ENCODE measurements at places on chromosomes 4 and X.
A peak's percentile ranks its signal among the peaks of the same experiment; 100 is the strongest.

DNA sequence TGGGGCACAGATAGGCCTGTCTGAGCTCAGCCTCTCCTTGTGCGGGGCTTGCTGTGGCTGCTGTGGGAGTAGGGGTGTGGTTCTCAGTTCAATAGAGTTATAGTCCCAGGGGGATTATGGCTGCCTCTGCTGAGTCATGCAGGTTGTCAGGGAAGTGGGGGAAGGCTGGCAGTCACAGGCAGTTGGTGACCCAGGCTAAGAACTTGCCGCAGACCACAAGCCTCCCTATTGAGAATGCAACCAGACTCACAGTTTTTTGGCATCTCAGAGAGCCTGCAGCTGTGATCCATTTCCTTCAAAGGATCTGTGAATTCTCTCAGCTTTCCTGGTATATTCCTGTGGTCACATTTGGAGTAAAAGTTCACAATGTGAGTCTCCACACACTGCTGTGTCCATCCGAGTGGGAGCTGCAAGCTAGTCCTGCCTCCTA lies 364.9 kb downstream of the ZNF674 start:
- no peak for DNase-seq

DNA sequence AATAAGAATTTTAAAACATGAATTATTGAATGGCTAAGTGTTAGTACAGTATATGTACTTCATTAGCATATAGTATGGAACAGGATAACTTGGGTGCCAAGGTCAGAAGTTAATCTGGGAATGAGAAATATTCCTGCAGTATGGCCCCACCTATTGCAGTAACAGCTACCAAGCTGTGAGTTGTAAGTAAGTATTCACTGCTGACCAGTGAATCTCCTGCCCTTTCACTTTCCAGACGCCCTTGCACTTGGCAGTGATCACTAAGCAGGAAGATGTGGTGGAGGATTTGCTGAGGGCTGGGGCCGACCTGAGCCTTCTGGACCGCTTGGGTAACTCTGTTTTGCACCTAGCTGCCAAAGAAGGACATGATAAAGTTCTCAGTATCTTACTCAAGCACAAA lies 105.1 kb downstream of the NFKB1 start:
- DNase-seq: no peak

- DNase-seq: no peak
These were observed 8.1 kb downstream of the PHEX start for GRCh38 chrX:22040184-22040583.

DNA sequence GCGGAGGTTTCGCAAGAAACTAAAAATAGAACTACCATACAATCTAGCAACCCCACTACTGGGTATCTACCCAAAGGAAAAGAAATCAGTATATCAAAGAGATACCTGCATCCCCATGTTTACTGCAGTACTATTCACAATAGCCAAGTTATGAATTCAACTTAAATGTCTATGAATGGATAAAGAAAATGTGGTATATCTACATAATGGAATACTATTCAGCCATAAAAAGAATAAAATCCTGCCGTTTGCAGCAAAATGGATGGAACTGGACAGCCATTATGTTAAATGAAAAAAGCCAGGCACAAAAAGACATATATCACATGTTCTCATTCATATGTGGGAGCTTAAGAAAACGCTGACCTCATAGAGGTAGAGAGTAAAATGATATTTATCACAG lies 65.3 kb downstream of the LCORL start:
- DNase-seq: no peak

DNA sequence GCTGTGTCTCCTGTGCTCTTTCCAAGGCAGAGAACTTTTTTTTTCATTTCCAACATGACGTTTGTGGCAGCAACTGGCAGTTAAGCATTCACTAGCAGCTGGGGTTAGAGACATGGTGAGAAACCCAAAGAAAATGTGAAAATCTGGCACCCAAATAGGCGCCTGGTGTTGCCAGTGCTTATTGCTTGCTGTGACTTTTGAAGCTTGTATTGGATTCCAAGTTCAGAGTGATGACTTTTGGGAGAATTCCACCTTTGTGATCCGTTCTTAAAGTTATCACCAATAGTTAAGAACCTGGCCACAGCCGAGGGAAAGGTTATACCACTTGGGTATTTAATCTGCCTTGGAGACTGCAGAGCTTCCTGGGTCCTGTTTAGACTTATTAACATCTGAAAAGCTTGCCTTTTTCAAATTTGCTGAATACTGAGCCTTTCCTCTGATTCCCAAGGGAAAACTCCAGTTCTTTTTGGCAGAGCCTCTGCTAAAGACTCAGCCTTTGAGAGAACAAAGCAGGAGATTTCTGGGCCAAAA lies 101.0 kb downstream of the OPHN1 start:
- DNase-seq: no peak

GRCh38 chr4:140049849-140050637 lies 103.9 kb downstream of the MAML3 start:
- no peak for DNase-seq

DNA sequence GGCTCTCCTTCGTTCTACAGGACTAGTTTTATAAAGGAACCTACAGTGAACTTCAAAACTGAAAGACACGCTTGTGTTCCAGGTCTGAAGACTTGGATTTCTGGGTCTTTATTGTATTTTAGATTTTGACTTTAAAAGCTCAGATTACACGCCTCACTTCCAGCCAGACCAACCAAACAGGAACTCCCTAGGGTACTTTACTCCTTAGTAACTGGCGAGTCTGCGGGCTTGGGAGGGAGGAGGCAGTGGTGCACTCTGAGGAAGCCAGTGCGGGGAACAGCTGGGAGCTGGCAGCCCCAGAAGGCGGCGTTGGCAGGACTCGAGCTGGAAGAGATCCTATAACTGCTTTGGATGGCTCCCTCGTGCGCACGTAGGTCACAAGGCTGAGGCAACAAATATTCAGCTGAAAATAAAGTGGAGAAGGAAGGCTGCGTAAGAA lies 391 bp upstream of the PHKA1 start:
- peak; percentile 66 for DNase-seq

DNA sequence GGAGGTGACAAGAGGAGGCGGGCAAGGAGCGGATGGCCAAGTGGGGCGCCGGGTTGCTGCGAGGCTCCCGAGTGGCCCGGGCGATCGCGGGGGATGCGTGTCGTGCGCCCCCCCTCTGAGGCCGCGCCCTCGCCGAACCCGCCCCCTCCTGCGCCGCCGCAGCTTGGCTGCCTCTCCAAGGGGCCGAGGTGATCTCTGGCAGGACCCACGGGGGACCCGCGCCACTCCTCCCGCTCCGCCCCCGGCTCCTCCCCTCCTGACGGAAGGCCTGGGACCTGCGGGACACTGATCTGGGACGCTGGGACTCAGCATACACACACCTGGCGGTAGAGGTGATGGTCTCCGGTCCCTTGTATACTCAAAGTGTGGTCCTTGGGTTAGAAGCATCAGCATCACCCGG lies 21.9 kb upstream of the FAM47C start:
- DNase-seq: no peak

GRCh38 chr4:184099535-184099966 lies 118.1 kb downstream of the ENPP6 start:
- DNase-seq: no peak

GRCh38 chrX:2321411-2321810 lies 179.4 kb downstream of the DHRSX start:
- DNase-seq: no peak

DNA sequence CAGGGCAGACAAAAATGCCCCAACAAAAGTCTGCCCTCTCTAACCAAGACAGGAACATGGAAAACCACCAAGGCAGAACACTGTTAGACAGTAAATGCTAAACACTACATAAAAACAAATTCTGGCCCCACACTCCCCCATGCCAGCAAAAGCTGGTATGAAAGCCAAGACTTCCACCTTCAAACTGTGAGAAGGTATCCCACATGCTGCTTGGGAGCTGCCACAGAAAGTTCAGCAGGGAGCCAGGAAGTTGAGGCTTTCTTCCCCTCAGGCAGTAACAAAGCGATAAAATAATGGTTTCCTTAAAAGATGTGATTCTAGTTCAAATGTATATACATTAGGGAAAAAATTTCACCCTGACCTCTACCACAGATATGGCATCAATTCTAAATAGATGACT lies 770.4 kb upstream of the NDST4 start:
- DNase-seq: no peak

GRCh38 chr4:73573794-73574528 lies 46.3 kb downstream of the RASSF6 start:
- DNase-seq: peak; percentile 58

DNA sequence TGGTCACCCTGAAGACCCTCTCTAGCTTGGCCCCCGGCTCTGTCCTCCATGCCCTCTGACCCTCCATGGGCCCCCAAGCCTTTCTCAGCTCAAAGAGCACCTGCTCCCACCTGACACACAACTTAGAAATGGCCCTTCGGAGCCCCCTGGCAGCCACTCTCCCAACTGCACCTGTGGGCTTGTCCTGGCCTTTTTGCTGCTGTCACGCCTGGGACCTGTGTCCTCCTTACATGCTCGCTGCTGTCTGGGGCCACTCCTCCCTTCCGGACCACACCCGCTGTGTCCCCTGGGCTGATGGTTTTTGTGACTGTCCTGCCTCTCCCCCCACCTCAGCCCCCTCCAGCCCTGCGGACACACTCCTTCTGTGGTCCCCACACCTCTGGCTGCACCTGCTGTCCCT lies 106.2 kb upstream of the AFAP1 start:
- no peak for DNase-seq

- DNase-seq: no peak
These were observed 212.8 kb downstream of the MAB21L2 start for GRCh38 chr4:150794706-150795105.

- no peak for DNase-seq
These were observed 49.6 kb downstream of the LAMP2 start for GRCh38 chrX:120419463-120419862.

DNA sequence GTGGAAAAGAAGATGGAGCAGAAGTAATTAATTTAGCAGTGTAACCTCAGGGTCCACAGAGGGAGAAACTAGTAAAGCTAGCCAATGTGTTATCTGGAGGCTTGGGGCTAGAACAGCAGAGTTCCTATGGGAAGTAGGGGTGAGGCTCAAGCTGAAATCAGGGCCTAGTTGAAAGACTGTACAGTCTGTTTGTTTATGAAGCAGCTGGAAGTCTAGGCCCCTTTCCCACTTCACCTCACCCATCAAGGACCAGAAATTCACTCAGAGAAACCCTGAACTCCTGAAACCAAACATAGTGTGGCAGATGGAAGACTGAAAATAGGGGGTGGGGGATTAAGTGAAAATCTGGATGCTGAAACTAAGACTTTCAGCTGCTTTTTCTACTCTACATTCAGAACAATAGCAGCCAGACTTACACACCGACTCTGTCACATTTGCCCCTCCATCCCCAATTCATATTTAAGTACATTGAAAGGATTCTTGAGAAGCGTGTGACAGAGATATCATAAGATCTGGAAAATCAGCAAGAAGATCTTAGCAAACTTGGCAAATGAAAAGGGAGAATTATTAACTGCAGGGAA lies 32.6 kb upstream of the FAM241A start:
- DNase-seq: no peak

DNA sequence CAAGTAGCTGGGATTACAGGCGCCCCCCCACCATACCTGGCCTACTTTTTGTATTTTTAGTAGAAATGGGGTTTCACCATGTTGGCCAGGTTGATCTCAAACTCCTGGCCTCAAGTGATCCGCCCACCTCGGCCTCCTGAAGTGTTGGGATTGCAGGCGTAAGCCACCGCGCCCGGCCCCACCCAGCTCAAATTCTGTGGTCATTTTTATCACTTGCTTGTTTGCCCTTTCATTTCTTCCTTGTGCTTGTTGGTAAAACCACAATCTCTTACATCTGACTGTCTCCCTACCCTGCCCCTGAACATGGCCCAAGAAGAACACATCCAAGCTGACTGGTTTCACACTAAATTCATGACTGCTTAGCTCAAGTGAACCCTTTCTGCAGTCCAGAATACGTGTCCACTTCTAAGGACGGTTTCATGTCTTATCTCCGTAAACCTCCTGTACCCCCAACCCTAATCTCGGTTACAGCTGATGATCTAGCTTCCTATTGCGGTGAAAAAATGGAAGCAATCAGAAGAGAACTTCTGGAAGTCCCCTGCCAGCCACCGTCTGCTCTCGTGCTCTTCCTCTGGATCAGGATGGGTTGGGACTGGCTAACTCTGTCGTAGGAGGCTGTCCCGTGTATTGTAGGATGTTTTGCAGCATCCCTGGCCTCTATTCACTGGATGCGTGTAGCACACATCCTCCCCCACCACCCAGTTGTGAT lies 5.4 kb upstream of the RS1 start:
- no peak for DNase-seq

DNA sequence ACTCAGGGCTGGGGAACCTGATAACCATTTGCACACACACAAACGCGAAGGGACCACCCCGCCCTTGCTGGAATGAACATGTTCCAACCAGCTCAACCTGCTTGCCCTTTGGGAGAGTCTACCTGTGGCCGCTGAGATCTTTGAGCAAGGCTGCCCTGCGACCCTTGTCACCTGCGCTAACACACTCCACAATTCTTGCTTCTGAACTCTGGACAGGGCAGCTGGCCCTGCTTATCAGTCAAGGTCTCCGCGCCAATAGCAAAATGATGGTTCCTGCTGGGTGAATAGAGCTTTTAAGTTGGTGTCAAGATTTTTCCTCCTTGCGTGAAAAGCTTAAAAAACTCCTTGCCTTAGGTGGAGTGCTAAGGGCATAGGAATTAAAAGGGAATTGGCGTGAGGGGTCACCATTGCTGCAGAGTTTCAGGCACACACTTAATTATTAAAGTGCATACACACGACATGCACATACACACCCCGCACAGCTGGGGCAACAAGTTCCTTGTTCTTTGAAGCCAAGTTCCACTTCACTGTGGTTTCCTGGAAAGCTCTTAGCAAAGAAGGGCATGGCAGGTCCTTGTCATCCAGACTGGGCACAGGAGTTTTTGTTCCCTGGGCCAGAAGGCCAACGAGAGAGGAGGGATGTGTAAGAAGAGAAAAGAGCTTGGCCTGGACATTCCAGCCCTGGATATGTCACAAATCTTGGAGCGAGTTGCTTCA lies 207.7 kb downstream of the STIM2 start:
- DNase-seq: no peak

DNA sequence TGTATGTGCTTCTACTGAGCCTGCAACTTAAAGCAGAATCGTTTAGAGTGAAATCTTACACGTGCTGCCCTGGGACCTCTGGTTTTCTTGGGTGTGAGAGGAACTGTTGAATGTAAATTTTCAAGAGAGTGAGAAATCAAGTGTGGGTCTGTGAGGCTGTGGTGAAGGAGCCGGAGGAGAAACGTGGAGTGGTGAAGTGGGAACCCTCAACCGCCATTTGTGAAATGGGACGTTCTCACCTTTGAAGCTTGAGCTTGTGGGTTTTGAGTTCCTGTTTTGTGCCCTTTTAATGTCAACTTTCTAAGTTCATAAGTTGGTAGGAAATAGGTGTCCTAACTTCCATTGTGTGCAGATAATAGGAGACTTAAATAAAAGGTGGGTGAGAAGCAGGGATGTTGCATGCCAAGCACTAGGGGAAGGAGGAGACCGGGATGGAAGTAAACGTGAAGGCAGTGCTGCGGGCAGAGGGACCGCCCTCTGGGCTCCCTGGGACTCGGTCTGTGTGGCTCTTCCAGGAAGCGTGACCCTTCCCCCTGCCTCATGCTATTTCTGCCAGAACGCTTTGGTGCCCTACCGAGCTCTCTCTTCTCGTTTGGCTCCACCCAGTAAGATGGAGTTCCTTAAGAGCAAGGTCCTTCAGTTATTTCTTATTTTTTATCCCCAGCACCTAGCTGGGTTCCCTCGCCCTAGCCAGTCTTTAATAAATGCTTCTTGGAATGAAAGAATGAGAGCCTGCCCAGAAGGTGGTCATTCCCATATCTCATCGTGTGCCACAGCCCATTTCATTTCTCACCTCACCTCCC lies 56.0 kb downstream of the TMEM131L start:
- no peak for DNase-seq
